ENCODE measurements at places on chromosomes 5 and 9.

DNA sequence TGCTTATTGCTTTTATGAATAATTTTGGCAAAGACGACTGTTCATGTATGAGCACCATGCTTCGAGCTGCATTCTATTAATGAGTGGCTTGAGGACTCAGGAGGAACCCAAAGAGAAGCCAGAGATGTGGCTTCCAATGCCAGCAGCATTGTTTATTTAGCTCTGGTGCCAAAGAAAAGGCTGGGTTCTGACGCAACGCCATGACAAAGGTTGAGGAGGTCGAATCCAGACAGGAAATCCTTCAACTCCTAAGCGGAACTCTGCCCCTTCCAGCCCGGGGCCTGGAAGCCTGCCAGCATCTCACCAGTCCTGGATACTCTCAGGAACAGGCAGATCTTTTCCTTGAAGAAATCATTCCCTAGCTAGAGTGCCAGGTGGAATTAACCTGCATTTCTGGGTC, 104.4 kb downstream of the ARHGAP26 start:
- no peak for DNase-seq

GRCh38 chr5:6427694-6428093, 21.0 kb upstream of the UBE2QL1 start:
- DNase-seq: no peak

DNA sequence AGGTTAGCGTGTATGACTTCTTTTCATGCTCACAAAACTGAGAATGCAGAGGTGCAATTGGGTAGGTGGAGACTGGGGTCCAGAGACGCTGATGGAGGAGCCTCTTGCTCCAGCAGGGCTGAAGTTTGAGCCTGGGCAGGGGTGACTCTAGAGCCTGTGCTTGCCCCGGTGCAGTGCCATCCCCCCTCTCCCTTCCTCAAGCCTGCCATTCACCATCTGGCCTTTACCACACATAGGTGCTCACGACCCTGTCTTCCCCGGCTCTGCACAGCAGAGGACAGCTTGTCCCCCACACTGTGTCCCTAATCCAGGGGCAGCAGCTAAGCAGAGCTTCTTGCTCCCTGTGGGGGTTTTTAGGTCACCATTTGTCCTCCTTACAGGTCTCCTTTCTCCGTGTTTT, 86.5 kb downstream of the DAP start:
- no peak for DNase-seq

DNA sequence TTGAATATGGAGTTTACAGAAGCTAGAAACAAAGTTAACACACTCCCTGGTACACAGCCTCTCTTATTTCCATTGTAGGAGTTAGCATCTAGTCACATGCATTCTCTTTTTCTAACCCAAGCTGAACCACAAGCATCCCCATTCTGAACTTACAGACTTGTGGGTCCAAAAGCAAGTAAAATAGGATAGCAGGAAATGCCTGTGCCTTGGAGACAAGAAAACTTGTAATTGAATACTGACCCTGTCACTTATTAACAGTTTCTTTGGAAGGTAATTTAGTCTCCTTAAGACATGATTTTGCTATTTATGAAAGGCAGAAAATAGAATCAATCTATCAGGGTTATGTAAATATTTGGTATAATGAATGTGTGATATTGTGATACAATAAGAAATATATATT, 353.6 kb downstream of the TLE4 start:
- no peak for DNase-seq

- no peak for DNase-seq
These were observed 264.7 kb downstream of the NPR3 start for GRCh38 chr5:32975656-32976375.

GRCh38 chr5:131997026-131997726, 14.3 kb downstream of the ACSL6 start:
- no peak for DNase-seq

- no peak for DNase-seq
These were observed 286.3 kb upstream of the EFNA5 start for GRCh38 chr5:107957051-107957450.

GRCh38 chr5:143494162-143494561, 90.7 kb upstream of the NR3C1 start:
- no peak for DNase-seq

- no peak for DNase-seq
These were observed 52.2 kb downstream of the ACTL7B start for GRCh38 chr9:108803428-108804065.

GRCh38 chr5:180607861-180608571, 16.7 kb upstream of the SCGB3A1 start:
- DNase-seq: no peak

DNA sequence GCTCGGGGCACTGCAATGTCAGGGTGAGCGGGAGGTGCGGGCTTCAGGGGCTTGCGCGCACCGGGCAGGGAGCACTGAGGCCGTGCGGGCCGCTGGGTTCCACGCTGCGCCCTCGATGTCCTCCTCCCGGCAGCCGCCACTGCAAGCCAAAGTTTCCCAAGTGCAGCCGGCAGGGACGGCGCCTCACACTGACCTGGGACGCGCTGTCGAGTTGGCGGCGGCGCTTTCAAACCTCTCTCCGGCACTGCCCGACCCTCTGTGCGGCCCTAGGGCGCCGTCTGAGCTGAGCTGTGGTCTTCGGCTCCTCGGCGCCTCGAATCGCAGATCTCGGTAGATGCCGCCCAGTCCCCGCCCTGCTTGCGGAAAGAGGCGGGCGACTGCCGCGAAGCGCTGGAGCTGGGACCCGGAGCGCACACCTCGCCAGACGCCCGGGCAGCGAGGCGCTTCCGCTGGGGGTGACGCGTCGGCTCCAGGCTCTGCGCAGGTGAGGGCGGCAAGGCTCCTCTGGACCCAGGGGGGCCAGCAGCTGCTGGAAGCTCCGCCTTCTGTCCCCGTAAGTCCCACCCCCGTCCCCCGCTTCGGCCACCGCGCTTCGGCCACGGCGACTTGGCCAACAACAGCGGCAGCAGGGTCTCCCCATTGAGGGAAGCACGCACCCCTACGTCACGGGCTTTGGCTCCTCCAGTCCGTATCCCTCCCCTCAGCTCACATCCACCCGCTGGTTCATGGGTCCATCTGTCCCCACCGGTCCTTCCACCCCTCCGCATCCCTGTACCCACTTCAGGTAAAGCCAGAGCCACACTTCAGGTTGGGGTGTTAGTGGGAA, at the start of gene ANKRD34B:
TSS of gene ANKRD34B (minus strand) at position 320 of the 826 bp plus-strand sequence. CDS start 10,261 bp downstream, outside the sequence.
- peak; percentile 17 for DNase-seq

DNA sequence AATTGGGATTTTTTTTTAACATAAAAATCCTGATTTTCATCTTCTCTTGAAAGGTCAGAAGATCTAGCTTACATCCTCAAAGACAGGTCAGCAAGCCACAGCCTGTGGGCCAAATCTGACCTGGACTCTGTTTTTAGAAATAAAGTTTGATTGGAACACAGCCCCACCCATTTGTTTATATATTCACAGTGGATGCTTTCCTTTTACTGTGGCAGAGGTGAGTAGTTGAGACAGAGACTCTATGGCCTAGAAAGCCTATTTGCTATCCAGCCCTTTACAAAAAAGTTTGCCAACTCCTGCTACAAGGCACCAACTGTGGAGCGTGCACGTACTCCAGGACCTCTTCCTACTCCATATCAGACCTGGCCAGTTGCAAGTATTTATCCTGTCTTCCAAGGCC, 13.4 kb upstream of the CCNJL start:
- DNase-seq: no peak

- no peak for DNase-seq
These were observed 117.3 kb upstream of the LPCAT1 start for GRCh38 chr5:1641041-1641440.

GRCh38 chr9:108668191-108668937, 187.4 kb downstream of the ACTL7B start:
- DNase-seq: no peak

DNA sequence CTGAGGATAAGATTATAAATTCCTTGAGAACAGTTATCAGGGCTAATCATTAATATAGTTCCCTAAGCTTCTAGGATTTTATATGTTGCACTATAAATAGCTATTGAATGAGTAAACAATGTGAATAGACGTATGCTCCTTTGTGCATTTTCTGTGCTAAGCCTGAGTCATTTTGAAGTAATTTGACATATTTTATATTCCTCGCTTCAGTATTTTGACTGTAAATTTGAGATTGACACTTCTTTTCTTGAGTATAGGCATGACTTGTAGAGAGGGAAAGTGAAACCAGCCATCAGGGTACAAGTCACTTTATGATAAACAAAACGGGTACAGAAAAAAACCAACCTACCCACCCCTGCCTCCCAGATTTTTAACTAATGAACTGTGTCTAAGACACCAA, 367.7 kb upstream of the PRR16 start:
- no peak for DNase-seq

GRCh38 chr5:58497921-58498320, 6.7 kb downstream of the GAPT start:
- no peak for DNase-seq

- DNase-seq: no peak
These were observed 74.1 kb upstream of the PIK3R1 start for GRCh38 chr5:68141494-68141893.

DNA sequence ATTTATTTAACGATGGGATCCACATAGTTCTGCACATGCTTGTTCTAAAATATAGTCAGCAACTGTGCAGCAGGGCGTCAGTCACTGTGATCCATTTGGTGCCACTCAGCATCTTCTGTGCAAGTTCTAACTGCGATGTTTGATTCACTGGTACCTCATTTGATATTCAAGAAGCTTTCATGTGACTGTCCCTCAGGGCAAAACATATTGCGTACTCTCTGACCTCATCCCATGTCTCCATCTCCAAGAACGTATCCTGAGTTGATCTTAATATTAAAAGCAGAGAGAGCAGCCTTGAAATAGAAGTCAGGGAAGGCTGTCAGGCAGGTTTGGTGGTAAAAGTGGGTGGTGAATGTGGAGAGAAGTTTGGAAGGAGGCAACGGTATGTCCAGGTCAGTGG, 116.5 kb upstream of the ATP10B start:
- no peak for DNase-seq

DNA sequence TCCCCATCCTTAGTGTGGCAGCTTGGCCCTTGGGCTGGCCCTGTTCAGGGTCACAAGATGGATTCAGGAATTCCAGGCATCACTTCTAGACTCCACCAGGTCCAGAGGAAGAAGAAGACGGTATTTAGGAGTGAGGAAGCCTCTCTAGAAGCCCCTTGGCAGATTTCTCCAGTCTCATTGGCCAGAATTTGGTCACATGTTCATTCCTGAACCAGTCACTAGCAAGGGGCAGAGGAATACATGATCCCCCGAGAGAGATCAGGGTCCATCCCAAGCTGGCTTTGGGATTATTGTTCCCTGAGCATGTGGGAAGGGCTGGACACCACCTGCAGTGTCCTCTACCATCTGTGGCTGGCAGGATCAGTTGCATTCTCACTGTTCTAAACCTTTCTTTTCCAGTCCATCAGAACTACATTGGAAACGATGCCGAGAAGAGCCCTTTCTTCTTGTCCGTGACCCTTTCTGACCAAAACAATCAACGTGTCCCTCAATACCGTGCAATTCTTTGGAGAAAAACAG, 48.5 kb downstream of the GARNL3 start:
- DNase-seq: no peak

DNA sequence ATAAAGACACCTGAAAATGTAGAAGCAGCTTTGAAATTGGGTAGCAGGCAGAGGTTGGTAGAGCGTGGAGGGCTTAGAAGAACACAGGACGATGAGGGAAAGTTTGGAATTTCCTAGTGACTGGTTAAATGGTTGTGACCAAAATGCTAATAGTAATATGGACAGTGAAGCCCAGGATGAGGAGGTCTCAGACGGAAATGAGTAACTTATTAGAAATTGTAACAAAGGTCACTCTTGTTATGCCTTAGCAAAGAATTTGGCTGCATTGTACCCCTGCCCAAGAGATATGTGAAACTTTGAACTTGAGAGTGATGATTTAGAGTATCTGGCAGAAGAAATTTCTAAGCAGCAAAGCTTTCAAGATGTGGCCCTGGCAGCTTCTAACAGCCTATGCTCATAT, 382.5 kb downstream of the KCNN2 start:
- DNase-seq: no peak

DNA sequence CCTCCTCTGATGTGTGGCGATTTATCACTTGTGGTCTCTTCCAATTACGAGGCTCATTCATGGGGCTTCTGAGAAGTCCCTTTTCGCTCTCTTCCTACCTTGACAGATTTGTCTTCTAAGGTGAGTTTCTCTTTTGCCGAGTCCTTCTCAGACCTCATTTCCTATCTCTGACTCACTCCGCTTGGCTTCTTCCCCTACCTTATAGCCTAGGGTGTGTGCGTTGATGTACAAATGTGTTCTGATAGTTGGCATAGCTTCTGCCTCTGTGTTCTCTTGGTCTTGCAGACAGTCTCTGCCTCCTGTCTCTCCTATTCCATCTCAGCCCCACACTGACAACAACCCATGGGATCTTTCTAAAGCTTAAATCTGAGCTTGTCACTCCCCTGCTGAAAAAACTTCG, 56.9 kb upstream of the SHB start:
- DNase-seq: no peak

DNA sequence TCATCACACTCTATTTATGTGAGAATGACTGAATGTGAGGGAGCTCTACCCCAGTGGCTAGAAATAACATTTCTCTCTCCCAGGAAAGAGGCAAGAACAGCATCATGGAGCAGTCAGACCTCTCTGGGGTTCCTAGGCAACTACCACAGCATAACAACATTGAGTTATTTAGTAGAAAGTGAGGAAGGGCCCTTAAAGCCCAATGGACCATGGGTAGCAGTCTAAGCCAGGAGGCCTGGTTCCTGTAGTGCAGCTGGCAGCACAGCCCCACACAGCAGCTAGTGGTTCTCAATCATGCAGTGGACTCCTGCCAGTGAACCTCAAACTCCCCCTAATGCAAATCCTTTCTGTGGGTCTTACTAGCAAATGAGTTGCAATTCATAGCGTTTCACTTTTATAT, 55.3 kb downstream of the SPEF2 start:
- DNase-seq: no peak

GRCh38 chr9:122378236-122378635, 7.4 kb downstream of the PTGS1 start:
- no peak for DNase-seq

DNA sequence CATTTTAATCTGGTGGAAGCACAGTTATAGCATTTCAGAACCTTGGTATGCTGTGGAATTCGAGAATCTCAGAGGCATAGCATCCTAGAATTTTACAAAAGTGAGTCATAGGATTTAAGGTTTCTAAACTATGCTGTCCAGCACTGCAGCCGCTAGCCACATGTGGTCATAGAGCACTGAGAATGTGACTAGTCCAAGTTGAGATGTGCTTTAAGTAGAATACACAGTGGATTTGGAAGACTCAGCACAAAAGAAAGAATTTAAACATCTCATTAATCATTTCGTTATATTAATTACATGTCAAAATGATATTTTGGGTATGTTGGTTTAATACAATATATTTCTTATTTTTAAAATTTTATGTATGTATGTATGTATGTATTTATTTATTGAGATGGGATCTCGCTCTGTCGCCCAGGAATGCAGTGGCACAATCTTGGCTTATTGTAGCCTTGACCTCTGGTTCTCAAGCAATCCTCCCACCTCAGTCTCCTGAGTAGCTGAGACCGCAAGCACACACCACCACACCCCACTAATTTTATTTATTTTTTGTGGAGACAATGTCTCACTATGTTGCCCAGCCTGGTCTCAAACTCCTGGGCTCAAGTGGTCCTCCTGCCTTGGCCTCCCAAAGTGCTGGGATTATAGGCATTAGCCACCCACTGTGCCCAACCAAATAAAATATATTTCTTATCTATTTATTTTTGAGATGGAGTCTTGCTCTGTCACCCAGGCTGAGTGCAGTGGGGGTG, 20.4 kb upstream of the RPS14 start:
- no peak for DNase-seq
